NAMALWA (cell line): ENCODE measurements at places on chromosomes 16 and 17.

DNA sequence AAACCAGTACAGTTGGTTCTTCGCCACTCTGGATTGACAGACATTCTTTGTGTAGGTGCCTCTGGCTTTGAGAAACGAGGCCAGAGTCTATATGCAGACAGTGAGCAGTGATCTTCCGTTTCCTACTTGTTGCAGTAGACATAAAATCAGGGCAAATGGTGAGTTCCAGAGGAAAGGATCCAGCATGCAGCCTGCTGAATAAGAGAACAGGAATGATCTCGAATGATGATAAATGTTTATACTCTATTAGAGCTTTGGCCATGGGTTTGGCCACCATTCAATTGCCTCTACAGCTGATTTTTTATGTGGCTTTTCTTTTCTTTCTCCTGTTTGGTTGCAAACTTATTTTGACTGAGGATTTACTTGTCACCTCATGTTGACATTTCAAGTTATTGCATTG is 286.7 kb downstream of the IRX3 start:
- no peak for DNase-seq

- DNase-seq: no peak
Observed at GRCh38 chr17:21817791-21818364, 125.6 kb downstream of the KCNJ18 start.

- no peak for DNase-seq
Observed at GRCh38 chr17:52207796-52208195, 49.3 kb upstream of the CA10 start.

GRCh38 chr17:55625521-55625920 is 97.1 kb downstream of the TMEM100 start:
- no peak for DNase-seq

DNA sequence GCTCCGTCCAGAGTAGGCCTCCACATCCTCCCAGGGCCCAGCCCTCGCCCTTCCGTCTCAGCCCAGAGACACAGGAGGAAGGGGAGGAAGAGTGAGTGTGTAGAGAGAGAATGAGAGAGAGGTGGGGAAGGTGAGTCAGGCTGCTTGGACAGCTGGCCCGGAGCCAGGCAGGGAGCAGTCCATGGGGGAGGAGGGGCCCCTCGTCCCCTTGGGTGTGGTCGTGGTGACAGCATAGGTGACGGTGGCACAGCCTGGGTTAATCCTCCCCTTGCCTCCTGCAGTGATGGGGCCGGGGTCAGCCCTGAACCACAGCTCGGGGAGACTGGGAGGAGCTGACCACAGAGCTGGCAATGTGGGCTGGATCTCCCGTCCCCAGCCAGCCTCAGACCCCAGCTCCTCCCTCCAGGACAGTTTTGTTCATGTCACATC is 36.5 kb downstream of the FA2H start:
- no peak for DNase-seq

GRCh38 chr17:27529230-27529796 is 73.1 kb downstream of the KSR1 start:
- DNase-seq: no peak
